Stimulated activated CD8-positive, alpha-beta memory T cell treated with anti-CD3 and anti-CD28 coated beads, Interleukin-2, amount 100 ng/mL, for 1 hour (primary cell): ENCODE measurements at places on chromosomes 5 and 9.

DNA sequence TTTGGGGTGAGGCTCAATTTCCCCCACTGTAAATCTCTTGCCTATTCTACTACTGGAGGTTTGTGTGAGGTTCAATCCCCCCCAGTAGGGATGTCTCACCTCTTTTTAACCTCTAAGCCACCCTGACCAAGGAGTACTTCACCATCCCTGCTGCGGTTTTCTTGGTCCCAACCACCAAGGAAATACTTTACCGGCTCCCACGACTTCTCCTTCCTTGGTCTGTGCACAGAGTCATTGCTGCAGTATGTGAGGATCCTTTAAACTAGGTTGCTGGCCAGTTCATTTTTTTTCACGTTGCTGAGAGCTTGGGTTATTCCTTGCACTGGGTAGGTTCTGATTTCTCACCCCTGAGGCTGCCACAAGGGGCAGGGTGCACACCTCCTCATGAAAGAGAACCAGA, 22.5 kb upstream of the HMGCS1 start:
- no peak for DNase-seq

GRCh38 chr5:147805030-147805454, 22.5 kb upstream of the JAKMIP2 start:
- peak; percentile 15 for DNase-seq

- DNase-seq = no peak
Observed at GRCh38 chr5:179817470-179817840, 3.2 kb upstream of the SQSTM1 start.

DNA sequence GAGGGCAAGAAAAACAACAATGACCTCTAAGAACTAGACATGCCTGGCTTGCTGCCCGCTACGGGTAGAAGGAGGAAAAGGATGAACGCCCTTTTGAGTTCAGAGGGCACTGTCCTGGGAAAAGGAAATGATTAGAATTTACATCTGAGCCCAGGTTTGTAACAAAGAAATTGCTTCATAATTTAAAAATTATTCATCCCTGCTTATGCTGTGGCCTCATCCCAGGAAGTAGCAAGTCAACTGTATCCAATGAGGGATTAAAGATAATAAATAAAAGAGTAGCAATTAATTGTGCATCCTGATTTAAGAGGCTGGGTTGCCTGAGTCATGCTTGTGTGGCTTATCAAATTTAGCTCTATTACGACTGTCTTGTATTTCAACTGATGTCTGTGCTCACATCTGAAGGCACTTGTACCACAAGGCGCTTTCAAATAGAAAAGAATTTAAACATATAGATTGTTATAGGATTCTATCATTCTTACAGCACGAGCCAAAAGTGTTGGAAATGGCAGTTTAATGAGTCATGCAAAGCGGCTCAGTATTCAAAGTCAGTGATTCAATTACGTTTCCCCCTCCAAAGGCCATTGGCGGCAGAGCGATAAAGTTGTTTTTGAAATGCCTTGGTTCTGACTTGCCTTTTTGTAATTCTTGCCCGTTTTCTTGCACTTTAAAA, 40.0 kb upstream of the DMRT1 start:
- no peak for DNase-seq

DNA sequence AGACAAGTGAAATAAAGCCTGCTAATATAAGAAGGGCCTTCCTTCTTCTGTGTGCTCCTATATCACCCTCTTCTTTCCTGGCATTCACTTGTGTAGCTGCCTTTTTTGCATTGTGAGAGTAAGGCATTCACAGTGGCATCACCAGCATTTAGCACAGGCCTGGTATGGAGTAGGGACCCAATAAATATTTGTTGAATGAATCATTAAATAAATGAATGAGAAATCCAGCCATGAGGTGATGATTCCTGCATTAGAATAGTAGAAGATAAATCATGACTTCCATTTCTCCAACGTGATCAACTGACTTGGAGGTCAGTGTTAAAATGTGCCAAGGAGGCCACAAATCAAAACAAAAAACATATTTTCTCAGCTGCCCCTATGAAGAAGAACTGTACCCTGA, 3.9 kb downstream of the PLPPR1 start:
- DNase-seq = no peak

DNA sequence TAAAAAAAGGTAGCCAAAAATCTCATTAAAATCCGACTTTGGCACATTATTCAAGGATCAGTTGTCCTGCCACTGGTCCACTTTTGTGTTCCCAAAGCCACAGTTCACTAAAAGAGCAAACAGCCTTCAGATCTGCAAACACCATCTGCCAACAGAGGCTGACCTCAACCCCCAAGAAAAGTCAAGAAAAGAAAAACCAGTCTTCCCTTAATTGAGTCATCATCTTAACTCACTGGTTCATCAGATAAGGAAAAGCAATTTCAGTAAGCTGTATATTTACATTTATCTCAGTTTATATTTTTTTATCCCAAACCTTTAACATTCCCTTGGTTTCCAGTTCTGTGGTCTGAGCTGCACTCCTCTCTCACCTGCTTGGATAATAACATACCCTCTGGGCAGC, 21.2 kb downstream of the RASEF start:
- no peak for DNase-seq

DNA sequence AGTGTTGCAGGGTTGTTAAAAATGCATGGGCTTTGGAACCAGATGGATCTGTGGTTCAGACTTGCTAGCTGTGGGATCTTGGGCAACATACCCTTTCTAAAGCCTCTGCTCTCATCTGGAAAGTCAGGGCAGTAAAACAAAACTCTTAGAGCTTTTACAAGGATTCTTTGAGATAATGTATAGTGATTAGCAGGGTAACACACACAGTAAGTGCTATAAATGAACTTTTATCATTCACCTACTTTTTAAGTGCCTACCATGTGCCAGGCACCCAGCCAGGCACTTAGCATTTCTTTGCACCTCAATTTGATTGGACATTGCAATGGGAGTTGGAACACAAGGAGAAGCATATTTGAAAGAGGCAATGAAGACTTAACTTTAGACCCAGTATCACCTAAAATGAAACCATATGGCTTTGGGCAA, 208.6 kb upstream of the PAPPA start:
- no peak for DNase-seq

DNA sequence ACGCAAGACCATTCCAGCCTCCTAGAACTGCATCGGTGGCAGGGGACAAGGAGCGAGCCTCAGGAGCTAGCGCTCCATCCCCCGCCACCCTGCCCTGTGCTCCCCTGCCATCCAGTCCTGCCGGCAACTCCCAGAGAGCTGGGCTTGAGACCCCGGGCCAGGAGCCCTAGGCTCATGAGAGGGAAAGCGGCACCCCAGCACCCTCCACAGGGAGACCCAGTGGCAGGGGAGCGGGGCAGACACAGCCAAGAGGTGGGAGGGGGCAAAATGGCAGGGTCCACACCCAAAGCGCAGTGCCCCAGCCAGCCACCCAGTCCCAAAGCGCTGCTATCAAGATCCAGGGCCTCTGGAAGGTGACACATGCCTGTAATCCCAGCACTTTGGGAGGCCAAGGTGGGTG, 12.7 kb downstream of the UBAC1 start:
- no peak for DNase-seq

DNA sequence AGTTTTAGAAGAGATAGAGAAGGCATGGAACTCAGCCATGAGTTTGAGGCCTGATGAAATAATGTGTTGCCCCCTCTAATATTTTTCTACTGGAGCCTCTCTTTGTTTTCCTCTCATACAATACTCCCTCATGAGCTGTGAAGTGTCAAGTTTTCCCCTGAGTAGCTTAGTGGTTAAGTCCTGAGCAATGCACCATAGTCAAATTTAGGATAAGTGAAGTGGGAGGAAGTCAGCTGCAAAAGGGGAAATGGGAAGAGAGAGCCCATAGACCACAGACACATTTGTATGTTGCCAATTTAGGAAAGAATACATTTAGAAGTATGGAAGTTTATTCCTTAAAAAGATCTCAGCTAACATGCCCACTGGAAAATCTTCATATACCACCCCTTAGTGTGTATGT, 171.5 kb upstream of the NREP start:
- no peak for DNase-seq

- DNase-seq = no peak
Observed at GRCh38 chr9:35673132-35674024, at the start of gene CA9. Gene CA9, plus strand, starts transcription at chr9:35673928. Its CDS starts 32 bp downstream, at chr9:35673960.

DNA sequence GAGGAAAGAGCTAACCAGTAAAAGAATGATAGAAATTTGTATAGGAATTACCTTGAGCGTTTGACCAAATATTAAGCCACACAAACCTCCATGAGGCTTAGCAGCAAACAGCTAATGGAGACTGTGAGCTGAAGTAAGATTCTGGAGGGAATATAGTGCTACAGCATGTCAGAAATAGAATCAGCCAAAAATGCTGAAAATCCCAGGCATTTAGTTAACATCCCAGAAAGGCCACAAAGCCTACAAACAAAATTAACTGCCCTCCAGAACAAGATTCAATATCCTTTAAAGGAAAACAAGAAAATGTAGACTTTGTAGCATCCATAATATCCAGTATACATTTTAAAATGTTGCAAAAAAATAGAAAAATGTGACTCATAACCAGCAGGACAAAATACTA, 257.8 kb upstream of the TUSC1 start:
- DNase-seq = no peak

DNA sequence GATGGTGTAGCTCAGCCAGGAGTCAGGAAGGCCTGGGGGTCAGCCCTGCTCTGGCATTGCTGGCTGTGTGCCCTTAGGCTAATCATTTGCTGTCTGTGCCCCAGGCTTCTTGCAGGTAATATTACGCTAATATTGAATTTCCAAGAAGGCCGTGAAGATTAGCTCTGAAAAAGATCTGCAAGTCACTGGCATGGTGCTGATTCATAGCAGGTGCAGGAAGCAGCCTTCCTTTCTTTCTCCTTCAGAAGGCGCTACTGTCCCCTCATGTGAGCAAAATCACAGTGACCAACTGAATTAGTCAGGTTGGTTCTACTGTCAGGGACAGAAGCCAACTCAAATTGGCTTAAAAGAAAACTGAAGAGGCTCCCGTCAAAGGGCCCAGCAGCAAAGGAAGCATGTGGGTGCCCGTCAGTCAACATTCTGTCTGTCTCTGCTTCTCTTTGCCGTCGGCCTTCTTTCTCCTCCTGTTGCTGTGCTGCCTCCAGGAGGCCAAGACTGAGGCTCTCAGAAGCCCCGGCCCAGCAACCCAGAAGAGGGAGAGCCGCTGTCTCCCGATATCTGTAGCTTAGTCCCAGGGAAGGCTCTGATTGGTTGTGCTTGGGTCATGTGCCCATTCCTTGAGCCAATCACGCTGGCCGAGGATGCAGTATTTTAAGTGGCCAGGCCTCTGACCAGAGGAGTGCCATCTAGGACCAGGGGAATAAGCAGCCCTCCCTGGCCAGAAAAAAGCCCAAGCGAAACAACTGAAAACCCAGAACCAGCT, 67.8 kb upstream of the NEURL1B start:
- DNase-seq = no peak

- no peak for DNase-seq
Observed at GRCh38 chr9:93309889-93310425, 126.0 kb downstream of the WNK2 start.

GRCh38 chr5:137051161-137051560, 448.0 kb downstream of the SPOCK1 start:
- DNase-seq = no peak

- no peak for DNase-seq
Observed at GRCh38 chr5:134000091-134000511, 4.7 kb downstream of the VDAC1 start.

- DNase-seq = no peak
Observed at GRCh38 chr9:134565316-134565915, 76.2 kb upstream of the COL5A1 start.

DNA sequence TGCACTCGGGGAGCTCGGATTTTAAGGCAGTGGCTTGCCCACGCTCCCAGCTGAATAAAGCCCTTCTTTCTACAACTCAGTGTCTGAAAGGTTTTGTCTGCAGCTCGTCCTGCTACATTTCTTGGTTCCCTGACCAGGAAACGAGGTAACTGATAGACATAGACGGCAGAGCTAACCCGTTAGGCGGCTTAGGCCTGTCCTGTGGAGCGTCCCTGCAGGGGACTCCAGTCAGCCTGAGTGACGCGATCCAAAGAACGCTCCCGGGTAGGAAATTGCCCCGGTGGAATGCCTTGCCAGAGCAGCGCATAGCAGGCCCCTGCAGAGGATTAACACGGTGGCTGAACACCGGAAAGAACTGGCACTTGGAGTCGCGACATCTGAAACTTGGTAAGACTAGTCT, 1.8 kb upstream of the SELENOP start:
- DNase-seq = no peak

GRCh38 chr5:180494510-180495181, 467 bp downstream of the CNOT6 start:
- DNase-seq = peak; percentile 30

- DNase-seq = no peak
Observed at GRCh38 chr5:411728-412127, 31.2 kb upstream of the EXOC3 start.

GRCh38 chr9:113973963-113974413, 97.9 kb downstream of the ZNF618 start:
- DNase-seq = no peak
